ENCODE measurements at places on chromosomes 5 and 9. TPM values are rescaled to one million over a fixed set of nuclear protein-coding genes. Genes with fewer than 3 reads are reported as not detected.

GRCh38 chr5:22835686-22836085 is 17.5 kb downstream of the CDH12 start:
- H3K4me1 ChIP-seq: no peaks in the 10 kb centered on the region
- H3K4me3 ChIP-seq: no peak overlapping the region
- DNase-seq: no peak
- no peaks in the 10 kb centered on the region for H3K36me3 ChIP-seq
- H3K27me3 ChIP-seq: no peaks in the 10 kb centered on the region

- H3K4me3 ChIP-seq: peak overlapping the region; percentile 95
- peak overlapping the region; percentile 89 for H3K27ac ChIP-seq
- DNase-seq: peak; percentile 16
- H3K4me1 ChIP-seq: peaks cover 36% of the 10 kb centered on the region
Observed at GRCh38 chr5:177023303-177023664, 788 bp downstream of the ZNF346 start.

DNA sequence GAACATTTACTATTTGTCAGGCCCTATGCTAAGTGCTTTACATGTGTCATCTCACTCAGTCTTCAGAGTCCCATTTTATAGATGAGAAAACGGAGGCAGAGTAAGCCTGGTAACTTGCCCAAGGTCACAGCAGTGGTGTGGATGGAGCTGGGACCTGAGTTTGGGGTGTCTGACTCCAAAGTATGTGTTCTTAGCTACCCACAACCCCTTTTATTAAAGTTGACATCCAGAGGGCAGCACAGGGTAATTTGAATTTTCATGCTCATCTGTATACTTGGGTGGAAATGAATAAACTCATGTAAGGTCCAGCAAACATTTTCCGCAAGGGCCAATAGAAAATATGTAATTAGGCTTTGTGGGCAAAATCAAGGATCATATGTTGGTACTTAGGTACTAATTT is 93.4 kb upstream of the SLC25A48 start:
- peaks cover 3% of the 10 kb centered on the region for H3K27me3 ChIP-seq
- H3K4me3 ChIP-seq: no peak overlapping the region
- H3K36me3 ChIP-seq: no peaks in the 10 kb centered on the region
- no peak for DNase-seq
- H3K27ac ChIP-seq: no peak overlapping the region

Gene RPL37
- total RNA-seq: 2,223 TPM

GRCh38 chr5:29897916-29898315 is 1295.6 kb upstream of the CDH6 start:
- no peak overlapping the region for H3K4me3 ChIP-seq
- no peak overlapping the region for H3K27ac ChIP-seq
- H3K27me3 ChIP-seq: no peaks in the 10 kb centered on the region
- DNase-seq: no peak

- DNase-seq: no peak
- H3K27me3 ChIP-seq: peaks cover 26% of the 10 kb centered on the region
- no peaks in the 10 kb centered on the region for H3K4me1 ChIP-seq
- no peaks in the 10 kb centered on the region for H3K36me3 ChIP-seq
- no peak overlapping the region for H3K27ac ChIP-seq
Observed at GRCh38 chr9:1025131-1025530, 25.0 kb upstream of the DMRT2 start.

DNA sequence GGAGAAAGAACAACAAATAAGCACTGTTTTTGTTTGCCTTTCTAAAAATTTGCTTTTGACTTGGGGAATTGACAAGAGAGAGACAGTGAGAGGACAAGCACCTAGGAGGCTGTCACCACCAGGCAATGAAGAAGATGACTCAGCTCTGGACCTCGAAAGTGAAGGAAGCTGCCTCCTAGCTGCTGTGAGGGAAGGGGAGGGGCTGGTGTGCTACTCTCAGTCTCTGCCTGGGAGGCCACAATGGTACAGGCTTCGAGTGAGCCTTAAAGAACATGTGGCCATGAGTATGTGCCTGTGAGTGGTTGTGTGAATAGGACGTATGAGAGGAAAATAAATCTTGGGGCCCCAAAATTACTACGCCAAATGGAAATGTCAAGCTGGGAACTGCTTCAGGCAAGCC is 7.1 kb upstream of the PLK2 start:
- peaks cover 16% of the 10 kb centered on the region for H3K4me1 ChIP-seq
- no peak for DNase-seq
- H3K27me3 ChIP-seq: no peaks in the 10 kb centered on the region
- no peak overlapping the region for H3K27ac ChIP-seq

- H3K4me1 ChIP-seq: no peaks in the 10 kb centered on the region
- H3K27me3 ChIP-seq: no peaks in the 10 kb centered on the region
- no peak for DNase-seq
- H3K27ac ChIP-seq: no peak overlapping the region
Observed at GRCh38 chr9:18855656-18856055, 177.4 kb downstream of the SAXO1 start.

- no peak overlapping the region for H3K27ac ChIP-seq
- no peaks in the 10 kb centered on the region for H3K4me1 ChIP-seq
Observed at GRCh38 chr9:31783491-31783890, 601.0 kb upstream of the ACO1 start.

DNA sequence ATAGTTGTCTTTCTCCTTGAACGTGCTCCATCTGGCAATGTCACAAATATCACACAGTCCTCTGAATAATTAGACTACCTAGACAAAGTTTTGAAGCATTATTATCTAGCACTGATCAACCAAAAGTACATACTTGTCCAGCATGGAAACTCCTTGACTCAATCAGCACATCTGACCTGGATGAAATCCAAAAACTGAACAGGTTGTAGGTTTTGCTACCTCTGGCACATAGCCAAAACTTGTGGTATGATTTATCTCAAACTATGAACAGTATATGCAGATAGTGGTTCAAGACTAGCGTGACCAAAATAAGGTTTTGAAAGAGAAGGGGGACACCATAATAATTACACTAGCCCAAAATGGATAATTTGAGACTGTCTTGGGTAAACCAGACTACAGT is 158.1 kb downstream of the ARRDC3 start:
- no peaks in the 10 kb centered on the region for H3K36me3 ChIP-seq
- DNase-seq: no peak
- H3K4me1 ChIP-seq: no peaks in the 10 kb centered on the region
- H3K27ac ChIP-seq: no peak overlapping the region

Gene PHYHD1
- 1.0 TPM for total RNA-seq

DNA sequence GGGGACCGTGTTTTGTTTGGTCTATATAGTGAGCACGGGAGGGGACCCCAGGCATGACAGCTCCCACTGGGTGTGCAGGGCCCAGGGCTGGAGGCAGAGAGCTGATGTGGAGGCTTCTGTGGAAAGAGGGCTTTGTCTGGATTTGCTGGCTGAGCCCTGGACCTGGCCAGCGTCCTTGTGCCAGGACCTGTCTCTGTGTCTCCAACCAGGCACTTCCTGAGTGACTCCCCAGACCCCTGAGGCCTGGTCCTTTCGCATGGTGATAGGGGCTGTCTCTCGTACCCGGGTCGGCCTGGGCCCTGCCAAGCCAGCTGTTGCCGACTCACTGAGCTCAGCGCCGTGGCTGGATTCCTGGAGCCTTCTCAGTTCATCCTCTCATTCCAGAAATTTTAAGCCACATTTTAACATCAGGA is 77.6 kb downstream of the ADAMTS2 start:
- H3K4me1 ChIP-seq: no peaks in the 10 kb centered on the region
- peak; percentile 2 for DNase-seq
- no peaks in the 10 kb centered on the region for H3K27me3 ChIP-seq
- H3K36me3 ChIP-seq: no peaks in the 10 kb centered on the region
- H3K27ac ChIP-seq: no peak overlapping the region
- no peak overlapping the region for H3K4me3 ChIP-seq

All from activated B cell treated with CpG ODN at 0.5 μM for 24 hours (primary cell).